ENCODE measurements at places on chromosomes 13 and 19.

DNA sequence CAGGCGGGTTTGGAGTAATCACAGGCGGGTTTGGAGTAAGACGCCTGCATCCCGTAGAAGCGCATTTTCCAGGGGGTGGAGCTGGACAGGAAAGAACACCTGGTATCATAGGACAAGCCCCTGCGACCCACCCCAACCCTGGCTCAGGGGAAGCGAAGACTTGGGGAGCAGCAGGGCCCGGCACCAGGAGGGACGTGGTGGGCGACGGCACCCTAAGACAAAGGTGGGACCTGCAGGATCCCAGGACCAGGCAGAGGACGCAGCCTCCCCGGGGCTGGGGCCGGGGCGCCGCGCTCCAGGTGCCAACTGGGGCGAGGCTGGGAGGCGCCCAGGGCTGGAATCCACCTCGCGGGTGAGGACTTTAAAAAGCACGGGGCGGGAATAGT, 520 bp downstream of the ZNF600 start:
- no peak for DNase-seq

DNA sequence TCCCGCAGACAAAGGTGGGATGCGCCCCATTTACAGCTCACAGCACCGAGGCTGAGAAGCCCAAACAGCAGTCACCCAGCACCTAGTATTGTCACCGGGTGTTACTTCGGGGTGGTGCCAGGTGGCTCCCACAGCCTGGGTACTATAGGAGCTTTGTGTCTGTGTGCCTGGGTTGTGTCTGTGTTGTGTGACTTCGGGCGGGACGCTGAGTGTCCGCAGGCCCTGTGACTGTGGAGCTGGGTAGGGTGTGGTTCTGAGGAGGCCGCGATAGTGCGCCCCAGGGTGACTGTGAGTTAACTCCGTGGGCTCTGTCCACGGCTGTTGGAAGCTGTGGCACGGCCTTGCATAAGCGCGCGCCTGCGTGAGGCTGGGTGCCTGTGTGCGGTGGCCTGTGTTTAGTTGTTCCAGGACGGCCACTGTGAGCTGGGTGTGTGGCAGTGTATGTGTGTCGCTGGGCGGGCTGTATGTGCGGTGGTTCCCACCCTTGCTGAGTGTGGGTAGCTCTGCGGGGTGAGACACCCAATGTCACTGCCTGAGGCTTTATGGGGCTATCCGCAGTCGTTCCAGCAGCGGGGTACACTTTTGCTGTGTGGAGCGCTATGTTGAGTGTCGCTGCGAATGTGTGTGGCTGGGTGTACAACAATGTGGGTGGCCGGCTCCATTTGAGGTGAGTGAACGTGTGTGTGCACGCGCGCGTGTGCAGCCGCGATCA, 559 bp upstream of the SSBP4 start:
- DNase-seq = peak; percentile 68

GRCh38 chr19:28508666-28509065, 704.3 kb downstream of the UQCRFS1 start:
- no peak for DNase-seq

DNA sequence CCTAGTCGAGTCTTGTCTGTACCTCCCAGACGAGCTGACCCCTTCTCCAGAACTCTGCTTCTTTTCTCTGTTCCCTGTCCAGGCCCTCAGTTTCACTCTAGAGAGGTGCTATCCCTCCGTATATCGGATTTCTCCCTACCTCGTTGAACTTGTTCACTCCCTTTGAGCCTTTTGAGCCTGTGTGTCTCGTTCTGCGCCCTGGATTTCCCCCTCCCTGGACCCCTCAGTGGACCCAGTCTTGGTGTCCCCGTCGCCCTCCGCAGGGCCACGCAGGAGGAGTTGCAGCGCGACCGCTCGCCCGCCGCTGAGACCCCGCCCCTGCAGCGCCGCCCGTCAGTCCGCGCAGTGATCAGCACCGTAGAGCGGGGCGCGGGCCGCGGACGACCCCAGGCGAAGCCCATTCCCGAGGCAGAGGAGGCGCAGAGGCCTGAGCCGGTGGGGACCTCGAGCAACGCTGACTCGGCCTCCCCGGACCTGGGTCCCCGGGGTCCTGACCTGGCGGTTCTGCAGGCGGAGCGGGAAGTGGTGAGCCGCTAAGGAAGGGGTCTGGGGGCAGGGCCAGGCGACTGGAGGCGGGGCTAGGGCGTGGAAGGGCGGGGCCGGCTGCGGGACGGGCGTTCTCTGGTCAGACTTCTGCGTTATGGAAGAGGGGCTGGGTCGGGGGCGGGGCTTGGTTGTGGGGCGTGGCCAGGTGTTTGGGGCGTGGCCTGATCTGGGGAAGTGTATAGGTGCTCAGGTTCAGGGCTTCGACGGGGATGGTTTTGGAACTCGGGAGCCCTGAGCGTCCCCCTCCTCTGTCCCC, 5.5 kb downstream of the EPS8L1 start:
- DNase-seq = peak; percentile 96

GRCh38 chr13:41960211-41960636, 685 bp downstream of the VWA8 start:
- DNase-seq = no peak

DNA sequence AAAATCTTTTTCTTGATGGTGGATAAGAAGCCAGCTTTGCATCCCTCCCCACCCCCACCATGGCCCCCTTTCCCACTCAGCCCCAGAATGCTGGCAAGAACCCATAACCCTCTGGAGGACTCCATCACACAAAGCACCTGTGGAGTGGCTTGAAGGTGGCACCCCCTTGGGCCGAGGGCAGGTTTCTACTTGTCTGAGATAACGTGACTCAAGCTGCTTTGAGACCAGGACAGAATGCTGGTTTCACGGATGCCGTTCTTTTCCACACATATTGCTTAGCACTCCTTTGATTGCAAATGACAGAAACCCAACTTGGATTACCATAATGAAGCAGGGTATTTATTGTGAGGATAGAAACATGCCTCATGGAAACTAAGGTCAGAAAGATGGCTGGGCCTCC, 82.2 kb downstream of the LACC1 start:
- no peak for DNase-seq

DNA sequence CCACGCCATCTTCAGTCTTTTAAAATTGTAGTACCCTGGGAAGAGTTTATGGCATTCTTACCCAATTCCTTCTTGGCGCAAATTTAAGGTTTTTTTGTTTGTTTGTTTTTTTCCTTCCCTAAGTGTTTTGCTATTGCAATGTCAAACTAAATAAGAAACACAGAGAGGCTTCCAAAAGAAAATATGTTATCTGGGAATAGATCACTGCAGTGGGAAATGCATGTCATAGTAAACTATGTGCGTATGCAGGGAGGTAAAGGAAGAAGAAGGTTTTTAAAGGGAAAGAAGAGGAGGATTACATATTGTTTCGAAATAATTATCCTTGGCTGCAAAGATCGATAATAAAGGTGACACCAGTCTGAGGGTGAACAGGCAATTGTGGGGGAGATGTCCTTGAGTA, 13.2 kb downstream of the CLEC11A start:
- DNase-seq = no peak

DNA sequence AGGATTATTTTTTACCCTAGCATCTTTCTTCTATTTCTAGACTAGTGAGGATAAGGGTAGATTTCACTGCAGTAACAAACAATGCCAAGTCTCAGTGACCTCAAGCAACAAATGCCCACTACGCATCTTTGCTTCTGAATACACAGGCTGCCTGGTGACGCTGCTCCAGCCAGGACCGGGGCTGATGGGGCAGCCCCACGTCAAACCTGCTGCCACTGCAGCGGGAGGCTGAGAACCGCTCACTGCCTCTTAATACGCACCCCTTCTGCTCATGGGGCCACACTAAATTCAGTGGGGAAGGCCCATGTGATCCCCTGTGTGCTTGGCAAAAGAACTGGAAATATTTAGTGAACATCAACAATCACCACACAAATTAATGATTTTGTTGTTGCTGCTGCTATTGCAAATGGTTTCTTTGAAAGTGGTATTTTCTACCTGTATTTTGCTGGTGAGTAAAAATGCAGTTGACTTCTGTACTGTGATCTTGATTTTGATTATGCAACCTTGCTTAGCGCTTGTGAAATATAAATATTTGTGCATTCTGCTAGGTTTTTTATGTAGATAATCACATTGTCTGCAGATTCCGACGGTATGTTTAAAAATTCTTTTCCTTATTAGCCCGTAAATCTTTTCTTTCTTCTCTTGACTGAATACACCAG, 139.5 kb upstream of the SPACA7 start:
- no peak for DNase-seq

DNA sequence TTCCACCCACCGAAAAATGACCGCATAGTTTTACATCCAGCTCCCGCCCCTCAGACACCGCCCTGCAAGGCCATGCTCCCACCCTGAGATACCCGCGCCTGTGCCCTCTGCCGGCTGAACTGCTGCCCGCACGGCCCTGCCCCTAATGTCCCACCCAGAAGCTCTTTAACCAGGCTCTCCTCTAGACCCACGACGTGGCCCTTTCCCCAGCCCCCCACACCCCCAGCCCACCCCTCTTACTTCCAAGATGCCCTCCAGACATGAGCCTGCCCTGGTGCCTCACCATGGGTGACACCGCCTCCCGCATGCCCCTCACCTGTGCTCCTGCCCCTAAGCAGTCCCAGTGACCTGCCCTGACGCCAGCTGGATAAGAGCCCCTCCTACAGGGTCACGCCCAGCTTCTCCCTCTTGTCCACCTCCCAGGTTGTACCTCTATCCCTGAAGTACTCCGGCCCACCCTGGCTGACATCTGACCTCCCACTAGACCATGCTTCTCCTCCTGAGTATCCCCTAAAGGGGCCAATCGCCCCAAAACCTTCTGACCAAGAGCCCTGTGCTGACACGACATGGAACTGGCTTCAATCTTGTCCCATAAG, 51.2 kb downstream of the COLGALT1 start:
- no peak for DNase-seq

- no peak for DNase-seq
Observed at GRCh38 chr13:29448174-29448573, 147.3 kb downstream of the SLC7A1 start.

- no peak for DNase-seq
Observed at GRCh38 chr19:45874620-45874966, 10.5 kb downstream of the FOXA3 start.

DNA sequence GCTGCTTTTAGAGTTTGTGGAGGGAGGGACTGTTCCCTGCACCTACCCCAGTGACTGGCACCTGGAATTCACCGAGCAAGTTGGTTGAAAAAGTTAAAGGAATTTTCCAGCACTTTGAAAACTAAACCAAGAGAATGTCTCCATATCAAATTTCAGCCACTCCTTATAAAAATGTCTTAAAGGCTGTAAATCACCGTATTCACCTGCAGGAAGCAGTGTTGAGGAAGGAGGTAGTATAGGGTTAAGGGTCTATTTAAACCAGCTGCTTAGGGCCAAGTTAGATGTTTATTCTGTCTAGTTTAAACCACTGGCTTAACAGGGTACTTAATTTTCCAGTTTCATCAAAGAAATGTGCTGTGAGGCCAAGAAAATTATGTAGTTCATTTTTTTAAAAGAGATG, 3.8 kb upstream of the RAB20 start:
- DNase-seq = no peak

- DNase-seq = no peak
Observed at GRCh38 chr19:1003283-1003682, 3.1 kb downstream of the GRIN3B start.

GRCh38 chr19:7682175-7682855, 1.7 kb downstream of the TRAPPC5 start:
- no peak for DNase-seq

GRCh38 chr13:75417012-75417384, 65.0 kb downstream of the TBC1D4 start:
- DNase-seq = no peak

GRCh38 chr19:2144190-2144589, 7.2 kb downstream of the AP3D1 start:
- DNase-seq = no peak

GRCh38 chr13:69856331-69856730, 251.3 kb upstream of the ATXN8OS start:
- no peak for DNase-seq

DNA sequence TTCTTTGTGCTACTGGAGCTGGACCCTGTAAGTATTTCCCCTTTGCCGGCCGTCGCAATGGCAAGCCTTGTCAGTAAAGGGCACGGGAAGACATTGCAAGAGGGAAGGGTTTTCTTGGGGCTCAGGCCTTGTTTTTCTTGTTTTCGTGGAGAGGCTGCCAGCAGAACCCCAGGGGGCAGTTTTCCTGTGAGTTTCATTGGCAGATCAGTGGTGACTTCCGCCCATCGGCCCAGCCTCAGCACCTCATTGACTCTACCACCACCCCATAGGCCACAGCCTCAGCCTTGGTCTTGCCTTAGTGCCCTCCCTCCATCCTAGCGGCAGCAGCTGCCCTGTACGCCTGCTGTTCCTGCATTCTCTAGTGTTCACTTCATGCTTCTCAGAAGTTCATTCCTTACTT, 61.5 kb downstream of the GJA3 start:
- DNase-seq = no peak

DNA sequence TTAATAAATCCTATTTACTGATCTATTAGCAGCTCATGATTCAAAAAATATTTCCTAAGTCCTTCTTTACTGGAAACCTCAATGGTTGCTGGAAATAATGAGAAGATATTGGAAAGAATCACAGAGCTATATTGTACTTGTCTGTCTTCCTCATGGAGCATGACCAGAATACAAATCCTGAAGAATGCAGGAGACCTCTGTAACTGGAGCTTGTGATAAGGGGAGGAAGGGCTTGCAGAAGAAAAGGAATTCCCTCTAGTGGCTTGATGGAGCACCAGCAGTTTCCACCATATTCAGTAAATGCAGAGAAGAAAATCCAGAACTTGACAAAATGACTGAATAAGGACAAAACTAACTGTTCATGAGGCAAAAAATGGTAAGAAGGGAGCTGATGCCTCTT, 1333.1 kb downstream of the EFNB2 start:
- DNase-seq = no peak

GRCh38 chr19:56084835-56085536, 36.1 kb downstream of the ZNF787 start:
- no peak for DNase-seq

DNA sequence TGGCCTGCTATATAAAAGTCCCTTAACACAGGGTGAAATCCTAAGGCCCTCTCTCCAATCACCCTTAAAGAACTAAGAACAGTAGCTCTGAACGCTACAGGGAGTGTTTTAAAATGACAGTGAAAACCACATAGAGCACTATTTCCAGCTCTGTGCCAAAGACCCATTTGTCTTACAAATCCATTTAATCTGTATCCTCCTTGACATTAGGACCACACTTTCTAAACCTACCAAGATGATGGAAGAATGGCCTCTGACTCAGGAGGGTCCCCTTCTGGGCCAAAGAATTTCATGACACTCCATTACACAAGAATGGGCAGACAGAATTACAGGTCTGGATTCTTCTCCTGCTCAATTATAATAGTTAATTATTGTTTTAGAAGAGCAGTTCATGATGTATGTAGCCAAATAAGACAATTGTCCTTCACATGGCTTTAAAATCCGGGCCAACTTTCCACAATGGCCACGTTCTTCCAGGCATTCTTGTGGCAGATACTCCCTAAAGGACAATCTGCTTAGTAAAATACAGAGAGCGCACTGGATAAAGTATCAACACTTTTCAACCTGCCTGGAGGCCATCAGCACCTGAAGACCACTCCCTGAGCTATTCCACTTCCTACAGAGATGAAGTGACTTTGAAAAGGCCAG, 61.0 kb downstream of the STK24 start:
- DNase-seq = no peak

- DNase-seq = no peak
Observed at GRCh38 chr19:1590641-1591397, 1.8 kb downstream of the MBD3 start.
